ENCODE measurements at places on chromosomes 16 and 17.
A peak's percentile ranks its signal among the peaks of the same experiment; 100 is the strongest.

- DNase-seq = no peak
These were observed 126.9 kb downstream of the MRM1 start for GRCh38 chr17:36728030-36728991.

GRCh38 chr17:41782142-41782541, 4.4 kb downstream of the JUP start:
- no peak for DNase-seq

DNA sequence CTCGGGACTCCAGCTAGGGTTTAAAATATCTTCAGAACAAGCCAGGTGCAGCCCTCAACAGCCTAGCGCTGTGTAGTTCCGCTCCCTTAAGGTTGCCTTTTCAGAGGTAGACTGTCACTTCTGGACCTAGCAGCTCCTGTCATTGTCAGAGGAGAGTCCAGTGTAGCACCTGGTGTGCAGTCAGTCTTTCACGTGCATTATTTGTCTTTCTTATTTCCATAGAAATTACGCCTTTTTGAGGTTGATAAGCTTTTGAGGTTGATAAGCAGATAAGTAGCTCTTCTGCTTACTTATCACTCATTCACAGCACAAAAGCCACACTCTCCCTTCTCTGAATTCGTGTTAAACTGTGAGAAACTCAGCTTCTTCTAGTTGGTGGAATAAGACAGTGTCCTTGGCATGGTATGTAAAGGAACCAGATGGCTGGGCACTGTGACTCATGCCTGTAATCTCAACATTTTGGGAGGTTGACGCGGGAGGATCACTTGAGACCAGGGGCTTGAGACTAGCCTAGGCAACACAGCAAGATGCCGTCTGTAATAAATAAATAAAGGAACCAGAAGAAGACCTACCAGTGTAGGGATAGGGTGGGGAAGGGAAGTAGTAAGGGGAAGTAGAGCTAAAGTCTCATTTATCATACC, 10.2 kb downstream of the EEF2K start:
- DNase-seq = no peak

DNA sequence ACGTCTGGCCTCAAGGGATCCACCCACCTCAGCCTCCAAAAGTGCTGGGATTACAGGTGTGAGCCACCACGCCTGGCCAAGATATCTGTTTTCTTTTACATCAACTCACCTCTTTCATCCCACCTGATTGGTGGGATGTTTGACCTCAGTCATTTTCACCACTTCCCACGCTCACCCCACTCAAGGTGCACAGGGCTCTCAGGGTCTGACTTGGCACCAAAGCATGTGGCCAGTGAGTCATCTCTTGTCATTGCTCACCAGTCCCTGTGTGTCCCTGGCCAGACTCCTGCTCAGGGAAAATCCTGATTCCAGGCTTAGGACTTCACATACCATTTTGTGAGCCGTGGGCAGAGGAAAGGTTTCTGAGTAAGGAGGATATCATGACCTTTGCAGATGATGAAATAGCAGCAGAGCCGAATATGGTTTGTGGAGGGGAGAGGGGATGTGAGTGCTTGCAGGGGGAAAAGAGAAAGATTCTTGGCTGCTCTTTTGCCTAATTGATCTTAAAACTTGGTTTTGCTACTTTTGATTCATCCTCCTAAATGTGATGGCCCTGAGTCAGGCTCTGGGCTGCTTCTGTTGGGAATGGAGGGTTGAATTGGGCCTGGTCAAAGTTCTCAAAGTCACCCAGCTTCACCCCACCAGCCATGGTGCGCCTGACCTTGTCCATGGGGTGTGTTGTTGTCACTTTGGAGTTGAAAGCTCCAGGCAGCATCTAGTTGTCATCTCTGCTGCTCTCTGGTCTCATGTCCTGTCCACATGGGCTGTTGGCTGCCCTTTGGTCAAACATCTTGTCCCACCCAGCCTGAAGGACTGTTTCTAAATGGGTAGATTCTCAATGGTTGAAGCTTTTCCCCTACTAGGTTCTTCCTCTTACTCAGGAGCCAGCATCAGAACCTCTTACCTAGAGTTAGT, 6.0 kb upstream of the KCNH6 start:
- no peak for DNase-seq

DNA sequence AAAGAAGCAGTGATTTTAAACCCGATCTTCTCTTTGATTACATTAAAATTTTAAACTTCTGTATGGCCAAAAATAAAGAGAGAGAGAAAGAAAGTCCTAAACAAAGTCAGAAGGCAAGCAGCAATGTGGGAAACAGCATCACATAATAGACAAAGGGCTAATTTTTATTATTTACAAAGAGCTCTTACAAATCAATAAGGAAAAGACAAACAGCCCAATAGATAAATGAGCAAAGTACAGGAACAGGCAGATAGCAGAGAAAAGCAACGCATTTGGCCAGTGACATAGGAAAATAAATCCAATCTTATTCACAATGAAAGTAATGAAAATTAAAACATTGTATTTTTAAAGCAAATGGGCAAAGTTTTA, 93.1 kb downstream of the SALL1 start:
- no peak for DNase-seq

- DNase-seq = no peak
These were observed 8.5 kb upstream of the COG1 start for GRCh38 chr17:73184136-73184993.

- peak; percentile 96 for DNase-seq
These were observed 32.3 kb downstream of the PECAM1 start for GRCh38 chr17:64358261-64358788.
